ENCODE measurements at places on chromosomes 5 and 9.
A peak's percentile ranks its signal among the peaks of the same experiment; 100 is the strongest.

GRCh38 chr9:117787746-117788145, 83.5 kb downstream of the TLR4 start:
- no peak for DNase-seq

DNA sequence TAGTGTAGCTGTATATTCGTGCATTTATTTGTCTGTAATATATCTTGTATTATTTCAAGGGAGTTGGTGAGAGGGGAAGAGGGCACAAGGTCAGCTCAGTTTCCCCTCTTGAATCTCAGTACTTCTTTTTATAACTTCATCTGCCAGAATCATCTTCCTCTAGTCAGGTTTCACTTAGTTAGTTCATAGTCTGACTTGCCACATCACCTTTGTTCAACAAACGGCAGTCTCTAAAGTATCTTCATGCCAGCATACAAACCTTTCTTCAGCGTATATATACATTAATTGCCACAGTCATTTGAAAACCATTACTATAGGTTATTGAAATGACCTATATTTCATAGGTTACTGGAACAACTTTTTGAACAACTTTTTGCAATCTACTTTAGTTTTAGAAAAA, 1.6 kb downstream of the ECM2 start:
- DNase-seq = no peak

DNA sequence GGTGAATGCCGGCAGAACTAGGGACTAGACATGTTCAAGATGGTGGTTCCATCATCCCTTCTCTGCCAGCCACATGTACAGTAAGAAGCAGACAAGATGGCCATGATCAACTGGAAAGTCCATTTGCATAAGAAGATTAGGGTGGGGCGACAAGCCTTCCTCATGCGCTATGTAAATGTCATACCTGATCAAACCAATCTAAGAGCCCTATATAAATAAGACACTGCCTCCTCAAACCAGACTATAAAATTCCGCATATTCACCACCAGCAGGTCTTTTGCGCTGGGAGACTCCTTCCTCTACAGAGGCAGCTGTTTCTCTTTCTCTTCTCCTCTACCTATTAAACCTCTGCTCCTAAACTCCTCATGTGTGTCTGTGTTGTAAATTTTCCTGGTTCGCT, 53.8 kb downstream of the TIMD4 start:
- no peak for DNase-seq

DNA sequence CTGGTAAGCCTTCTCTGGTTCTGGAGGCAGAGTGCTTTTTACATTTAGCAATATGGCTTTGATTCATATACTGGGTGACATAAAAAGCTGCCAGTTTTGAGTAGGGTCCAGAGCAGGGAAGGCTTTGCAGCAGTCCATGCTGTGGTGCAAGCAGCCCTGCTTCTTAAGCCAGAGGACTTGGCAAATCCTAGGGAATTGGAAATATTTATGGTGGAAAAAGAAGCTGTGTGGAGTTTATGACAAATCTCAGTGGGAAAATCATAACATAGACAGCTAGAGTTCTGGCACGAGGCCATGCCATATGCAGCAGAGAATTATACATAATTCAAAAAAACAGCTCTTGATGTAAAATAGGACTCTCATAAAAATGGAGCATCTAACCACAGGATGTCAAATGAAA, 536.4 kb downstream of the RASEF start:
- no peak for DNase-seq

DNA sequence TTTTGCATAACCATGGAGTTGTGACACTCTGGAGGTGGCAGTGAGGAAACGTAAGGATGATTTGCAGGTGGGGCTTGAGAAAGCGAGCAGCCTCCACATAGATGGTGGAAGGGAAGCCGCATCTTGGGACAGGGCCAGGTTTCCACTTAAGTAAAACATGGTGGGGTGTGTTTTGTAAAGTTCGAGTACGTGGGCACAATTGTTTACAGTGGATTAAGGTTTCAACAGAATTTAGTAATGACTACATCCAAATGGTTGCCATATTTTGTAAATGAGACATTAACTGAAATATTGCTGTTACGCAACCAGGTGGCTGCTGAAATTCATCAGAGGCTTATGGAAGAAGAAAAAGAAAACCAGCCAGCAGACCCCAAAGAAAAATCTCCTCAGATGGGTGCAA, 85.4 kb upstream of the IL7R start:
- DNase-seq = no peak

DNA sequence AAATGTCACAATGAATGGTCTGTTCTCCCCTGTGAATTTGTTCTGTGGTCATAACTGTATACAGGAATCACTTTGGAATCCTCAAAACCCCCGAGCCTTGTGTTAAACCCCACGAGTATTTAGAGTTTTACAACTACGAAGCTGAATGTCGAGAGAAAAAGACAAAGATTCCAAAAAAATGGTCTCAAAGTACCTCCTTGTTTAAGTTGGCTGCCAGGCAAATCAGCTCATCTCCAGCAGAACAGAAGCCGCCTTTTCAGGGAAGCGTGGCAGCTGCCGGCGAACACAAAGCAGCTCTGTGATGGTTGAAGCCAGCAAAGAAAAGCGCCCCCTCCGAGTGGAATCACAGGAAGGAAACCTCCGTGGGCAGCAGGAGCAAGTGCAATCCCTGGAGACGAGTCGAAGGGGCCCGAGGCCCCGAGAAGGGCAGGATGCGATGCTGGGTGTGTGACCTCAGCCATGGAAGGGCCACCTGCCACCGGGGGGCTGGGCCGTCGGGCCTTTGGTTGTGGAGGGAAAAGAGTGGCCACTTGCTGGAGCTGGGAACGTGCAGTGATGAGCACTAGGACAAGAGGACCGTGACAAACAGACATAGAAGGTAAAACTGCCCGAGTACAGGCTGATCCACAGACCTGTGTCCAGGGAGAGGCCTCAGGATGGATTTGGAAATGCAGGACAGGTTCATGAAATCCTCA, 706.4 kb downstream of the SEMA5A start:
- no peak for DNase-seq

GRCh38 chr5:72494623-72495124, 12.5 kb downstream of the ZNF366 start:
- no peak for DNase-seq

GRCh38 chr5:42889311-42889933, 77.7 kb upstream of the SELENOP start:
- peak; percentile 50 for DNase-seq

DNA sequence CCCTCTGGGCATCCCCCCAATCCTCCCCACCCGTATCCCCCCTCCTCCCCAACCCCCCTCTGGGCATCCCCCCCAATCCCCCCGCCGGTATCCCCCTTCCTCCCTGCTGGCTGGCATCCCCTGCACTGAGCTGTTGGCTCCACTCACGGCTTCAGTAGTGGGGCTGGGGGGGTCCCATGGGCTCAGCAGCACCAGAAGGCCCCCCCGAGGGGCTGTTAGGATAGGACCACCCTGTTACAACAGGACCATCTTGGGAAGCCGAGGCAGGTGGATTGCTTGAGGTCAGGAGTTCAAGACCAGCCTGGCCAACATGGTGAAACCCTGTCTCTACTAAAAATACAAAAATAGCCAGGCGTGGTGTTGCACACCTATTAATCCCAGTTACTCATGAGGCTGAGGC, 42.4 kb downstream of the EXD3 start:
- DNase-seq = no peak

- DNase-seq = no peak
Observed at GRCh38 chr5:139138809-139139208, 59.4 kb downstream of the SIL1 start.

DNA sequence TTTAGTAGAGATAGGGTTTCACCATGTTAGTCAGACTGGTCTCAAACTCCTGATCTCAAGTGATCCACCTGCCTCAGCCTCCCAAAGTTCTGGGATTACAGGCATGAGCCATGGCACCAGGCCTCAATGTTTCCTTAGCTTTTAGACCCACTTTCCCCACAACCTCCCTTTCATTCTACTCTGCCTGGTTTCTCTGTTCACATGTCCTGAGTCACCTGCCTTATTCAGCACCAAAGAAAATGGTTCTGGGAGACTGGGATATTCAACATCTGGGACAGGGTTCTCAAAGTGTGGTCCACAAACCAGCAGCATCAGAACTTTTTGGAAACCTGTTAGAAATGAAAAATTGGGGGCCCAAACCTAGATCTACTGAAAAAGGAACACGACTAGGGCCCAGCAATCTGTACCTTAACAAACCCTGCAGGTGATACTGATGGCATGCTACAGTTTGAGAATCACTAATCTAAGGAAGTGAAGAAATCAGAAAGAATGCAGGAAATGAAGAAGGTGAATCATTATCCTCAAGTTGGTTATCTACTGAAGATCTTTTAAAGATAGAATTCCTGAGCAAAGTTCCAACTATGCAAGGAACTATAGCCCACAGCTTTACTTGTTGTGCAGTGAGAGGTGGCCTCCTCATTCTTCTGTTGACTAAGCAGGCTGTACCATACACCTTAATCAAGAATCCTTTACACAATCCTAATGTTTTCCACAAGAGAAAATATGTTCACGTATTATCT, 51.8 kb upstream of the CTNNAL1 start:
- DNase-seq = no peak

DNA sequence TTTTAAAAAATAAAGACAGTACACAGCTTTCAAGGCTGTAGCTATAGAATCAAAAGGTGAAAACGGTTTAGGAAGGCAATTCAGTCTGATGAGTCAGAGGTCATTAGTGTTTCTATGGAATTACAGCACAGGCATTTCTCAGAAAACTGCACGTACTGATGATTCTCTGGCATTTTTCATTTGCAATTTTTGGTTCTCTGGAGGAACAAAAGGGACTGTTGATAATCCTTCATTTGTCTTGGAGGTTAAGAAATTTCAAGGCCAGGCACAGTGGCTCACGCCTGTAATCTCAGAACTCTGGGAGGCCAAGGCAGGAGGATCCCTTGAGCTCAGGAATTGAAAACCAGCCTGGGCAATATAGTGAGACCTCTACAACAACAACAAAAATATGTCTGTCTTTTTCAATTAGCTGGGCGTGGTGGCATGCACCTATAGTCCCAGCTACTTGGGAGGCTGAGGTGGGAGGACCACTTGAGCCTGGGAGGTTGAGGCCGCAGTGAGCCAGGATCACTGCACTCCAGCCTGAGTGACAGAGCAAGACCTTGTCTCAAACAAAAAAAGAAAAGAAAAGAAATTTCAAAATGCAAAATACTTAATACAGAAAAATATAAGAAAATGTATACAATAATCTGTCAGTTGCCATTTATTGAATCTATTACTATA, 27.3 kb downstream of the NR6A1 start:
- no peak for DNase-seq

DNA sequence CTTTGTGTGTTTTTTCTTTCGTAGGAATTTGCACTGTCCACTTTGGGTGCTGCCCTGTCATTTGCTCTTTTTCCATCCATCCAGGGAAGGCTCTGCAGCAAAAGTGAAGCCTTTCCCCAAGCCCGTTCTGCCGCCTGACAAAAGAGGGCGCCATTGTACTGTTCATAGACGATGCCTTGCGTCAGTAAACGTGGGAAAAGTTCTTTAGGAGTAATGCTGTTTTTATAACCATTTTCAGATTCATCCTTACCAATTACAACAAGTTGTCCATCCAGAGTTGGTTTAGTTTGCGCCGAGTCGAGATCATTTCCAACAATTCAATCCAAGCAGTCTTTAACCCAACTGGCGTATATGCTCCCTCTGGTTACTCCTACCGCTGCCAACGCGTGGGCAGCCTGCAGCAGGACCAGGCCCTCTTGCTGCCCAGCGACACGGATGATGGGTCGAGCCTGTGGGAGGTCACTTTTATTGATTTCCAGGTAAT, 34.3 kb upstream of the RPS23 start:
- peak; percentile 13 for DNase-seq

DNA sequence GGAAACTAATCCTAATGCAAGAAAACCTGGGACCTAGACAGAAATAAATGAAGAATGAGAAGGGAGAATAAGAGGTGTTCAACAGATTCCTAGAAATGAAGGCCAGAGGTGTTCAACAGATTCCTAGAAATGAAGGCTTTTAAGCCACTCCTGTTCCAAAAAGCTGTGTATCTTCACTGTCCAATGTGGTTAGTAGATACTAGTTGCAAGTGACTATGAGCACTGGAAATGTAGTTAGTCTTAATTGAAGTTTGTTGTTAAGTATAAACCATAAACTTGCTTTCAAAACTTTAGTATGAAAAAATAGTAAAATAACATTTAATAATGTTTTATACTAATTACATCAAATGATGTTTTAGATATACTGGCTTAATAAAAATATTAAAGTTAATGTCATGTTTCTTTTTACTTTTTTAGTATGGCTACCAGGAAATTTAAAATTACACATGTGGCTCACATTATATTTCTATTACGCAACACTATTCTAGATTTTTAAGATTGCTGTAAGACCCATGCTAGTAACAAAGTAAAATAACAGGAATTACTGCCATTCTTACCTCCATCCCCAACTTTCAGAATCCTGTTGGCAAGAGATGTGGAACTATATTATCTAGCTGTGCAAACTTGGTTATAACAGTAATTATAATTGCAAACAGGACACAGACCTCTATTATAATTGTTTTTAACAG, 57.5 kb downstream of the RICTOR start:
- no peak for DNase-seq

DNA sequence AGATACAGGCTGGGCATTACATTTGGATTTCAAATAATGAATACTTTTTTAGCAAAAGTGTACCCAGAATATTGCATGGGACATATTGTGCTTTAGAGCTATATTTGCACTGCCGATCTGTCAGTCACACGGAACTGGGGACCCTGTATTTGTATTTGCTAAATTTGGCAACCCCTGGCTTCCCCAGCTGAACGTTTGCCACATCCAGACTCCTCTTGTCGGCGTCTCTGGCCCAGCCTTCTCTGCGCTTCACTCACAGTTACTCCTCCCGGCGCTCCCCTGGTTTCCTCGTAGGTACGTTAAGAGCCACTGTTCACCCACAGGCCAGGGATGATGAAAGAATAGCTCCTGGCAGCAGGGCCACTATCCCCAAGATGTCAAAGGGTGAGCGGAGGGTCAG, 58.7 kb downstream of the NSUN2 start:
- DNase-seq = no peak

- DNase-seq = no peak
Observed at GRCh38 chr5:87277279-87277835, 9.7 kb downstream of the RASA1 start.

- no peak for DNase-seq
Observed at GRCh38 chr9:83778164-83778563, 39.4 kb downstream of the GKAP1 start.

GRCh38 chr9:132708769-132709430, 38.6 kb downstream of the GTF3C4 start:
- DNase-seq = no peak
